ENCODE measurements at places on chromosomes 16 and 17.

GRCh38 chr17:72702998-72703397 is 389.5 kb downstream of the SLC39A11 start:
- DNase-seq, result no peak

DNA sequence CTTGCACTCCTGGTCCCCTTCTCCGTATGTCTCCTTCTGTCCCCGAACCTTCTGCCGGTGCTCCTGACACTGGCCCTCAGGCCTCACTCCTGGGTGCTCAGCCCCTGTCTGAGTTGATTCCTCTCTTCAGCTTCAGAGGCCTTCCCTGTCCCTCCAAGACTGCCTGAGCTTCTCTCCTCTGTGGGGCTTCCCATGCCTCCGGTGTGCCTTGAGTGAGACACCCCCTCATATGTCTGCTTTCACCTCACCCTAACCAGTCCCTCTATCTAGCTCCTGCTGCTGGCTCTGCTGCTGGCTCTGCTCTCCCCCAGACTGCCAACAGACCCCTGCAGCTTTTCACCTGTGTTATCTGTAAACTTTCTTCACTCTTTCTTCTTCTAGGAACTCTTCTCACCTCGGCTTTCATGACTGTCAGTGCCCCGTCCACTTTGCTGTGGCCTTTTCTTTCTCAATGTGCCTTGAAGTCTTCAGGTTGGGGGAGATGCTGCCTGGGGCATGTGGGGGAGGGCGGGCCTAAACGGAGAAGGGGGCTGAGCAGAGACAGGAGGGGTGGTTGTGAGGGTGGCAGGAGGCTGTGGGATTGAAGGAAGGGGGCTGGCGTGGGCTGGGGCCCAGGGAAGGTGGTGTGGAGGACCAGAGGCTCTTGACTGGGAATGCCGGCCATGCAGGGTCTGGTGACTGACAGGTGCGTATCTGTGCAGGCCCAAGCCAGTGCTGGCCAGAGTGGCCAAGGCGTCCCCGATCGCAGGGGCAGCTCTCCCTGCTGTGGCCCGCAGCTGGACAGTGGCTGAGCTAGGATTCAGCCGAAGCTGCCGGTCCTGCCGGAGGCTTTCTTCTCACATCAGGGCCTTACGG is 81.3 kb downstream of the METRNL start:
- no peak for DNase-seq

GRCh38 chr16:30944352-30944751 is 4.5 kb upstream of the ORAI3 start:
- DNase-seq, result no peak

DNA sequence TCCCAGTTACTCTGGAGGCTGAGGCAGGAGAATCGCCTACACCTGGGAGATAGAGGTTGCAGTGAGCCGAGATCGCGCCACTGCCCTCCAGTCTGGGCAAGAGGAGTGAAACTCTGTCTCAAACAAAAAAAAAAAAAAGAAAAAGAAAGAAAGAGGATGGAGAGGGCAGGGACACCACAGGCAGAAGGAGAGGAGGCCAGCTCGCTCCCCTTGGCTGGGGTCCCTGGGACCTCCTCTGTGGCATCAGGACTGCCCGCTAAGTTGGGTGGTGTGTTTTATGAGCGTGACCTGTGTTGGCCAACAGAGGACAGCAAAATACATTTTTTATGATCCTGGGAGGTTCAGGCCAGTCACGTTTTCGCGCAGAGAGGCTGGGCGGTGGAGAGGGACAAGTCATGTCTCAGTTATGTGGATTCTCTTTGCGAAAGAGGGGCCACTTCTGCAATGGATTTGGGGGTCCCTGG is 229.6 kb downstream of the MRTFB start:
- DNase-seq, result no peak

GRCh38 chr17:18356624-18357023 is 6.7 kb downstream of the SHMT1 start:
- DNase-seq, result no peak

DNA sequence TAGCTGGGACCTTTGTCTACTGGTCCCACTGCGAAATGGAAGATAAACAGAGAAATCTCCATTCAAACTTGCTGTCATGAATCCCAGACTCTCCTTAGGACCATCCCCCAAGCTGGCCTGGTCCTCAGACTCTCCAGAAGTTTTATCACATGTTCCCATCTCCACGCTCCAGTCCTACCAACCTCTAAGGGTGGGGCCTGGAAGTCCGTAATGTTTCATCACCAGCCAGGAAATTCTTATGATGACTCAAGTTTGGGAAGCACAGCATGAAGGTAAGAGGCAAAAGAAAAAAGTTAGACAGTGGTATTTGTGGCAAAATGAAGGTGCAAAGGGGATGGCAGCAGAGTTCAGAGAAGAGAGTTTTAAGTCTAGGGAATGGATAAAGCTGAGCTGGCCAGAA is 52.7 kb downstream of the ZNF18 start:
- DNase-seq, result no peak

- no peak for DNase-seq
Measured at GRCh38 chr17:67441052-67441895, 64.2 kb downstream of the PITPNC1 start.

GRCh38 chr17:43641416-43641815 is 20.3 kb downstream of the MEOX1 start:
- no peak for DNase-seq

- DNase-seq, result no peak
Measured at GRCh38 chr16:74153773-74154172, 142.8 kb upstream of the PSMD7 start.

DNA sequence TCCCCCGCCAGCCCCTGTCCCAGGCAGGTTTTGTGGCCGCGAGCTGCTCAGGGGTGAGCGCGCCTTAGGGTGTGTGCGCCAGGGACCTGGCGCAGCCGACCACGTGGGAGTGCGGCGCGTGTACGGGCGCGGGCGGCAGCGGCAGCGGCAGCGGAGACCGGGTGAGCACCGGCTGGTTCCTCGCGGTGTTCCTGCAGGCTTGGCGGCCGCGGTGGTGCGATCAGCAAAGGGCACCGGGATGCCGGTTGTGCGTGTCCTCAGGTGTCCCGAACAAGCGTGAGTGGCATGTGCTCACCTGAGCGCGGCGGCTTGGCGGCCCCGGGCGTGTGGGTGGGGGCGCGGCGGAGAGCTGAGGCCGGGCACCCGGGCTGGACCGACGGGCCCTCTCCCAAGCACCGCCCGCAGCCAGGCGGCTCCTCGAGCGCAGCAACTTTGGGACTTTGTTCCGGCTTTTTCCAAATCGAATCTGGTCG is 381 bp upstream of the HSD11B2 start:
- DNase-seq, result no peak

- no peak for DNase-seq
Measured at GRCh38 chr17:80997424-80998117, 5.9 kb downstream of the CHMP6 start.

DNA sequence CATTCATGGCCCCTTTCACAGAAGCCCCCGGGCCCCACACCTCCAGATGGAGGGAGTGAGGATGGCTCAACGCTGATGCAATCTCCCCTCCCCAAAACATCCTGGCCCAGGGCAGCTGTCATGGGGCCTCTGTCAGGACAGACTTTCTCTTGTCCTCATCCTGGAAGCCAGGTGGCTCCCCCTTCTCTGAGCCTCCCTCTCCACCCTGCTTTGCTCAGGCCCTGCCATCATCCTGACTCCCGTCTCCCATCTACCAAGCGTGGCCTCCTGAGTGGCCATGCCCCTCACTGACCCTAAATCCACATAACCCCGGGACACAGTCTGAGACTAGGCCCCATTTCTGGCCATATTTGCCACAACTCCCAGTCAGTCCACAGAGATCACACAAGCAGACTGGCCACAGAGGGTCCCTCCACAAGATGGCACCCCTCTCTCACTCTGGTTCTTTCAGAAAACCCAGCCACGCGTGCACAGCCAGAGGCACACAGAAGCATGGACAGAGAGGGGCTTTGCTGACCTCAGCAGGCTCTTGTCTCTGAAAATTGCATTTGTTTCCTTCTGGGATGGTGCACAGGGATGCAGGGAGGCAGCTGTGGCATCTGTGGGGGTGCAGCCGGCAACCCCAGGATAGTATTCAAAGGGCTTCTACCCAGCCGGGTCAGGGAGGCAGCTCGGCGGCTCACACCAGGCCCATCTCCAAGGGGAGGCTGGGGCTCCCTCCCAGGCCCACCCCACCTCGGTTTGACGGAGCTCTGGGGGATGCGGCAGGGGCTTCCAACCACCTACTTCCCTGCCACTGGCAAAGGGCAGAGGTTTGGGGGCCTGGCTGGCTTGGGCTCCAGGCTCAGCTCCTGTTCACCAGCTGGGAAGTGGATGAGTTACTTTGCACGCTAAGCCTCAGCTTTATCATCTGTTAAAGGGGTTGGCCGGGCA is 16.9 kb downstream of the DOC2B start:
- DNase-seq, result no peak

- DNase-seq, result no peak
Measured at GRCh38 chr16:77373726-77374125, 61.1 kb downstream of the ADAMTS18 start.

GRCh38 chr17:69499318-69499717 is 84.8 kb downstream of the MAP2K6 start:
- DNase-seq, result no peak

DNA sequence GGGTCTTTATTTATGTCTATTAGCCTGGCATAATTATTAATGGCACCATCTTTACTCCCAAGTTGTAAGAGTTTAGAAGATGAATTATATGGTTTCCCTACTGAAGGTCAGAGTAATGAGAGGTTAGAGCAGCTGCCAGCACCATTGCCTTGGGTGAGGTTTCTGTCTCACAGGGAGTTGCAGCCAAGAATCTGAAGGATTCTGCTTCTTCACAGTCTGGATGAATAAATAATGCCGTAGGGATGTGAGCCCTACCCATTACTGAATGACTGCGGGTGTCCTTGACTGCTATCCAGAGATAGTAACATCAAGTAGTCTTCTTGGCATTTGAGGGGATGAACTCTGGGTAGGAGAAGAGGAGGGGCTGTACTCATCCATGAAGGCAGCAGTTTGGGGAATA is 52.8 kb upstream of the SMIM36 start:
- no peak for DNase-seq

GRCh38 chr16:20878682-20879147 is 21.4 kb downstream of the DCUN1D3 start:
- DNase-seq, result no peak

- no peak for DNase-seq
Measured at GRCh38 chr17:75225016-75225415, 19.5 kb downstream of the NUP85 start.

DNA sequence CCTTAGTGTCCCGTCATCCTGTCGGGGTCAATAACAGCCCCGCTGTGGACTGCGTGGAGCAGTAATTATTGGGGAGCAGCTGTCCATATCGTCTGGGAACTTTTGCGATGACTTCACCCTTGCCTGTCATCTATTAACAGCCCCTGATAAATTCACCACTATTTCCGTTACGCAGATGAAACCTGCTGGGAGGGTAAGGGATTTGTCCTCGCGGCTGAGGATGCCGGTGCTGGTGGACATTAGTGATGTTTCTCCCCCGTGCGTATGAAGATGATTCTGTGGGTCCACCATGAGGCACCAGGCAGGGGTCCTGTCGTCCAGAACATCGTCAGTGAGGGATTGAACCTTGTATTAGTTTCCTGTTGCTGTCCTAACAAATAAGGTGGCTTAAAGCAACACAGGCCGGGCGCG is 1.0 kb downstream of the FLYWCH2 start:
- no peak for DNase-seq

DNA sequence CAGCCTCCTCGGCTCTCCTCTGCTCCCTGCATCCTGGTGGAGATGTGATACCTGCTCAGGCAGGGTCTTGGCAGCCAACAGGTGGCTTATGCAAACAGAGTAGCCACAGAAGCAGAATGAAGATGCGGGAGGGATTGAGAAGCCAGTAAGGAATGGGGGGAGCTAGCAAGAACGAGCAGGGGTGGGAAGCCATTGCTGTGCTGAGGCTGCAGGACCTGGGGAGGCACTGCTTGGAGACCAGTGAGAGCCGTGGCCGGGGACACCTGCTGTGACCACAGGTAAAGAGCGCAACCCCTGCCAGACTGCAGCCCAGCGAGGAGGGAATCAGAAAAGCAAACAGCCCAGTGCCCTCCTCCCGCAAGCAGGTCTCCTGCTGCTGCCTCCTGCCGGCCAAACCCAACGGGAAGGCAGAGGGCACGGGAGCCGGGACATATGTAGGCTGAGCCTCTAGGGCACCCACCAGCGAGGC is 14.7 kb downstream of the AIPL1 start:
- DNase-seq, result no peak

DNA sequence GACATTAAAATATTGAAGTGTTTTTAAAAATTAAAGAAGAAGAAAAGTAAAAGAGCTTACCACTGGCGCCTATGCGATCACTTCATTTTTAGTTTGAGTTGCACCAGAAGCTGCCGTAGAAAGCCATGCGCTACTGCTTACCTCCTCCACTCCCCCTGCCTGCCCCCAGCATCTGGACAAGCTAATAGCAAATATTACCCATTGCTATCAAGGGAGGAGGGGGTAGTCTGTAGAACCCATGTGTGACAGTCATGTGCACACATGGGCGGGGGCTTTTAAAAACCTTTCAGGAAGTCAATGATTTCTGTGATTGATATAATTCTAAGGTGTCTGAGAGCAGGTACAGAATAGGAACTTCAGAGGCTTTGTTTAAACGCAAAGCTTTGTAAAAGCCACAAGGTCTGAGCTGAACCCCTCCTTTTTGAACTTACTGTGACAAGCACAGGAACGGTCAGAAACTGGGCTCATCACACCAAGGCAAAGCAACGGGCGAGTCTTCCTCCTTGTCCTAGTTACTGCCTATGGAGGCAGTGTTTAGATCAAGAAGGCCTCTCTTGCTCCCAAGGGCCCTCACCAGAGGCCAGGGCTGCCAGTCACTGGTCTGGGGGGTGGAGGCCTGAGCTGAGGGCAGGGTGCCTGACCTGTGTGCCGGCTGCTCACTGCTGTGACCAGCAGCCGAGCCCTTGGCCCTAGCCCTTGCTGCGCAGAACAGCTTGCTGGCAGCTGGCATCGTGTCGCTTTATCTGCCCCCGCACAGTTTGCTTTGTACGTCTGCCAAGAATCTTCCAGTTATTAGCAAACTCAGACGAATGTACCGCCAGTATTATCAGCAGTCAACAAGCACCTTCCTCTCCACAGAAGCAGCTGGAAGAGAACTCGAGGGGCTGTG is 15.0 kb downstream of the GINS2 start:
- DNase-seq, result no peak

DNA sequence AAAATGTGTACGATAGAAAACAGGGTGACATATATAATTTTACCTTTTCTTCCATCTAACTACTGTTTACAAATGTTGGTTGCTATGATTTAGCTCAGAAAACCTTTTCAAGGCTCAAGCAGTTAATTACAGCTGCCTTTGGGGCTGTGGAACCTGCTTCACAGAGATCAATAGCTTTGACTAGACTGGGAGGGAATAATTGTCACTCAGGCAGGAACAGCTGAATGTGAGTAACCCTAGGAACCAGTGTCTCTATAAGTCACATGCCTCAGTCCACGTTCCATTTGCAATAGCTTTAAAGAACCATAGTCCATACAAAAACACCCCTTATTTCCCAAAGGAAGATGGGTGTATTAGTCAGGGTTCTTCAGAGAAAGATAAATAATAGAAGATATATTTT is 306.8 kb upstream of the ERCC4 start:
- no peak for DNase-seq

All from NCI-H2081 treated with DMSO at 0.1 percent for 48 hours (cell line).